Lung (tissue), 17 donors: ENCODE measurements at places on chromosomes 12 and 14. TPM values are rescaled to one million over a fixed set of nuclear protein-coding genes. Genes with fewer than 3 reads are reported as not detected.

DNA sequence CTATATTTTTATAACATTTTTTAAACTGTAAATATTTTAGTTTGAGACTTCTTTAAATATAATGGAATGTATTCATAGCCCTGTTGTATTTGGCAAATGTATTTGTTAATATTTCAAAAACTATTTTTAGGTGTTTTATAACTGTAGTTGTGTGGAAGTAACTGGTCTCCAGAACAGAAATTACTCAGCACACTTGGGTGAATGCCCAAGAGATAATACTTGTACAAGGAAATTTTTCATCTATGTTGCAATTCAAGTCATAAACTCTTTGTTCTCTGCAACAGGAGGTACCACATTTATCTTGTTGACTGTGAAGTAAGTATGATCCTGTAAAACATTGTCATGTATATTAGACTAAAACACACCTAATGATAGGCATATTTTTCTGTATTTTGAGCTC is 72.8 kb downstream of the SLCO1B3 start:
- no peak for DNase-seq

The MANSC4 gene
- polyA plus RNA-seq = not detected

- no peak for DNase-seq
Observed at GRCh38 chr12:76562130-76562529, 2.6 kb upstream of the OSBPL8 start.

DNA sequence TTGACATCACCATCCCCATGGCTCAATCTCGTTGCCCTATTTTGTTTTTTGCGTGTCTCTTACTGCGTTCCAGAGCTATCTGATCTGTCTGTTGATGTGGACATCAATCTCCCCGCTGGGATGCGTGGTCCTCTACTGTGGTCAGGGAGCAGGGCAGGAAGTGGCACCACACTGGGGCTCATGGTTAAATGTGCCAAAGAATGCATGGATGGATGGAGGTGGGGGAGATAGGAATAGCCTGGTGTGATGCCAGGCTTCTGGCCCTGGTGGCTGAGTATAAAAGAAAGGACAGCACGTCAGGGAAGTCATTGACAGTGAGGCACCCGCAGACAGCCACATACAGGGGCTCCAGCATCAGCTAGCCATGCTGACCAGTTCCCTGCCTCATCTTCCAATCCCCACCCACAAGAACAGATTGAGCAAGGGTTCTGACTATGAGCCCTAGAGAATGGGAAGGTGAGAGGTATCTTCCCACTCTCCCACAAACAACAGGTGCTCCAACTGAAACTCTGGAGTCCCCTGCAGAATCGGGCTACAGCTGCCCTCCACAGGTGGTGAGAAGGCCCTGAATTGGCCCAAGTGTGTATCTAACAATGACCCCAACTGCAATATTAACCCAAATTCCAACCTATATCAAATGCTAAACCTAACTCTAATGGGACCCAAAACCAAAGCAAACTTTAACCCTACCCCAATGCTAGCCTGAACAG is 2.7 kb upstream of the BEGAIN start:
- no peak for DNase-seq

GRCh38 chr12:129193263-129193871 is 340.1 kb downstream of the GLT1D1 start:
- DNase-seq = no peak
